ENCODE measurements at places on chromosomes 3 and 15. TPM values are rescaled to one million over a fixed set of nuclear protein-coding genes. Genes with fewer than 3 reads are reported as not detected.

MKRN2OS gene
- 1.3 TPM for total RNA-seq

RPUSD2 gene
- total RNA-seq: 17.6 TPM

GP5 gene
- 0.07 TPM for total RNA-seq

SCN11A gene
- total RNA-seq: 0.27 TPM

AMT gene
- total RNA-seq: 4.9 TPM

MUSTN1 gene
- not detected for total RNA-seq

TM4SF1 gene
- 43.0 TPM for total RNA-seq

MED12L gene
- total RNA-seq: 1.3 TPM

FHIT gene
- total RNA-seq: 11.5 TPM

RPLP1 gene
- total RNA-seq: 930 TPM

APBA2 gene
- 51.4 TPM for total RNA-seq

BTBD1 gene
- total RNA-seq: 85.4 TPM

ZDHHC19 gene
- not detected for total RNA-seq

SOX14 gene
- total RNA-seq: not detected

DNA sequence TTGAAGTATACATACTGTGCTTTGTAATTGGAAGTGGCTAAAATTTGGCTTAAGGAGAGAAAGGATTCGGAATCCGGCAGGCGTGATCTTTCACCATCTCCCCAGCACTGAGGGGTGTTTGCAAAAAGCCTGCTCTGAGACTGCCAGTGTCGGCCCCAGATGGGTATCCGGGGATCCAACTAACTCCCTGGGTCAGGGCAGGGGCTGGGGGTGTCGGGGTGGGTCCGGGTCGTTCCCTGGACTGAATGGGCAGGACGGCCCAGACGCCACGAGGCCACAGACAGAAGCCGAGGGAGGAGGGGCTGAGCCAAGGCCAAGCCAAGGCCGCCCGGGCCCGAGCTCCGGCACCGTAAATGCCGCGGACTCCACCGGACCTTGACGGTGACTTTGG, 349 bp downstream of the PPIB start:
- no peak for DNase-seq

DNA sequence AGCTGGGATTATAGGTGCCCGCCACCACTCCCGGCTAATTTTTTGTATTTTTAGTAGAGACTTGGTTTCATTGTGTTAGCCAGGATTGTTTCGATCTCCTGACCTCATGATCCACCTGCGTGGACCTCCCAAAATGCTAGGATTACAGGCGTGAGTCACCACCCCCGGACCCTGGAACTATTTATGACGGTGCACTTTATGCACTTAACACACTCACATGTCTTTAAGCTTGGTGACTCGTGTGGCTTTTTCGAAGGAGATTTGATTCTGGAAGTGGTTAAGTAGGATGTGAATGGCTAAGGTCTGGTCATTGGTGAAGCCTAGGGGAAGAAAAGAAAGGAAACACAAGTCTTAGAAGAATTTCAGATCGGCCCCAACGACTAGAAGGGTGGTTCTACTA, 20.3 kb downstream of the BBS4 start:
- DNase-seq: no peak

DNA sequence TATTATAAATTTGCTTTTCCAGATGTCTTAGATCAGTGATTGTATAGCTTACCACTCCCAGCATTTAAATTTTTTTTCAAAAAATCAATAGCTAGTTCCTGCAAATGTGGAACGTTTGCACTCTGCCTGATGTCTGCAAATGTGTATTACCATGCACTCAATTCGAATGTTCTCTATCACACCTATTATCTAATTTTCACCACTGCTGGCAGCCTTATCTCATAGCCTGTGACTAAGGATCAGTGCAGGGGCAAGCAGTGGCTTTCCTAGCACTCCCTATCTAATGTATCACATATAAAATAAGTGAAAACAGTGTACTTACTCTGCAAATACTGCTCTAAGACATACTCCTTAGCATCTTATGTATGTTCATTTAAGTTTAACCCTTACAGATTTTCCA, 196.3 kb upstream of the PLSCR5 start:
- no peak for DNase-seq

- no peak for DNase-seq
Observed at GRCh38 chr3:161598639-161599038, 102.0 kb downstream of the OTOL1 start.

- DNase-seq: no peak
Observed at GRCh38 chr3:186283096-186283495, 78.9 kb downstream of the DGKG start.

GRCh38 chr15:101107625-101108460, 144.0 kb downstream of the CHSY1 start:
- DNase-seq: no peak

GRCh38 chr3:190644035-190644434, 130.2 kb downstream of the IL1RAP start:
- no peak for DNase-seq

GRCh38 chr15:76391309-76391708, 54.7 kb downstream of the ISL2 start:
- no peak for DNase-seq

DNA sequence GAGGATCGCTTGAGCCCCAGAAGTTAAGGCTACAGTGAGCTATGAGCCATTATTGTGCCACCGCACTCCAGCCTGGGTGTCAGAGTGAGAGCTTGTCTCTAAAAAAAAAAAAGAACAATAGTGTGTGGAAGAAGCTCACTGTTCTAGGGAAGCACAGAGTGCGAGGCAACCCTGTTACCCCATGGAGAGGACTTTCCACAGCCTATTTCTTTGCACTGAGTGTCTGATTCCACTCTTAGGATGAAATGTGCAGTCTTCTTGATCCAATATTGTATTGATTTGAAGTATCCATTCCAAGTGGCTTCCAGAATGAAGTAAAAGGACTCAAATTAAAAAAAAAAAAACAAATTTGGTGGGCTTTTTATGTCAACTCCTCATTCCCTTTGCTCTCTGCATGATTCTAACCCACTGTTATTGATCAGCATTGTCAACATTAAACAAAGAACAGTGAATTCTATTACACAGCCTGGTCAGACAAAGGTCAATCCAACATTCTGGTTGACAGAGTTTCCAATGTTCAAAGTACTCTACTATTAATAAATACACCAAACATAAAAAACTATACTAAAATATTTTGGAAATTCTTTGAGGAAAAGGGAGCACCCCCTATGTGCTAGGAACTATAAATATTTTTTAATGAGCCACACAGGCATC, 150.2 kb upstream of the PTPRG start:
- DNase-seq: no peak

DNA sequence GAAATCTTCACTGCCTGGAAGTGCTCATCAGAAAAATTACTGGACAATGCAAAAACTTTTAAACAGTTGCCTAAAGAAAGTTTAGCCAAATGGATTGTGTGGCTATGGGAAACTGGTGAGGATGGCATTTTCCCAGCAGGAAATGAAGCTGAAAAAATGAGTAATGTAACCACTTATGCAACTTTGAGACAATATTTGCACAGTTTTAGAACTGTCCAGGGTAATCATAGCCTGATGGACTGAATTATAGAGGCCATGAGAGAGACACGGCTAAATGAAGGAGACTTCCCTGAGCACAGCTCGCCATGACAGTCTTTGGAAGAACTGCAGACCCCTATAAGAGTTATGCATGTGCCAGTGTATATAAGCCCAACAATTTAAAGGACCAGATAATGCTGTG, 881.5 kb downstream of the VGLL3 start:
- DNase-seq: no peak

DNA sequence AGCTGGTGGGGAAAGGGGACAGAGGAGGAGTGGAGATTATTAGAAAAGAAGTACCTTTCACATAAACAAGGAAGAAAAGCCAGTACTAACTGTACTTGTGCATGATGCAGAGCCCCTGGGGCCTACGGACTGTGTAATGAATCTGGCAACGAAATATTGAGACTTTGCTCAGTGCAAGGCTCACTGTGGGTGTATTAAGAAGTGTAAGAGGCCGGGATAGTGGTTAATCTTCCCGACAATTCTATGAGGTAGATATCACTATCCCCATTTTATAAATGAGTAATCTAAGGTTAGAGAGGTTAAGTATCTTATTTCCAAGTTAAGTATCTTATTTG, 89.5 kb downstream of the WDR76 start:
- DNase-seq: no peak

DNA sequence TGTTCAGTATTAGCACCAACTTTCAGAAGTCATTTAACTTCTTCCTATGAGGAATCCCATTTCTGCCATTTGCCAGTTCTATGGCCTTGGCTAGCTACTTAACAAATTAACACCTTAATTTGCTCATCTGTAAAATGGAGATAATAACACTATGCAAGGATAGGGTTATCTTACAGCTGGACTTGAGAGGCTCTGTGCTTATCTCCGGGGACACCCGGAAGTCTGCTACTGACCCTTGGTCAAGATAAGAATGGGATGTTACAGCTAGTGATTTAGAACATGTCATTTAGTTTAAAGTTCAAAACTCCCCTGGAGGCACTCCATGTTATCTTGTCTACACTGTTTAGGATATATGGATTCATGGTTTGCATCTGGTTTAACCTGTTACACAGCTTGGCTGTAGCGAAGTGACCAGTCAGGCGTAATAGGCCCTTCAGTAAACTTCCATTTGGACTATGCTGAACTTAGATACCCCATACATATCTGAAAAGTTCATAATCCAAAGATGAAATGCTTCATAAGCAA, 156.0 kb upstream of the CD96 start:
- DNase-seq: no peak

GRCh38 chr15:99963976-99964375, 230.7 kb upstream of the LYSMD4 start:
- DNase-seq: no peak

GRCh38 chr3:123424999-123425712, 23.7 kb downstream of the ADCY5 start:
- DNase-seq: no peak

GRCh38 chr3:53243165-53243564, 12.7 kb downstream of the TKT start:
- no peak for DNase-seq

GRCh38 chr15:94692710-94693109, 461.3 kb downstream of the MCTP2 start:
- DNase-seq: no peak
